ENCODE measurements at places on chromosomes 2 and 18.

DNA sequence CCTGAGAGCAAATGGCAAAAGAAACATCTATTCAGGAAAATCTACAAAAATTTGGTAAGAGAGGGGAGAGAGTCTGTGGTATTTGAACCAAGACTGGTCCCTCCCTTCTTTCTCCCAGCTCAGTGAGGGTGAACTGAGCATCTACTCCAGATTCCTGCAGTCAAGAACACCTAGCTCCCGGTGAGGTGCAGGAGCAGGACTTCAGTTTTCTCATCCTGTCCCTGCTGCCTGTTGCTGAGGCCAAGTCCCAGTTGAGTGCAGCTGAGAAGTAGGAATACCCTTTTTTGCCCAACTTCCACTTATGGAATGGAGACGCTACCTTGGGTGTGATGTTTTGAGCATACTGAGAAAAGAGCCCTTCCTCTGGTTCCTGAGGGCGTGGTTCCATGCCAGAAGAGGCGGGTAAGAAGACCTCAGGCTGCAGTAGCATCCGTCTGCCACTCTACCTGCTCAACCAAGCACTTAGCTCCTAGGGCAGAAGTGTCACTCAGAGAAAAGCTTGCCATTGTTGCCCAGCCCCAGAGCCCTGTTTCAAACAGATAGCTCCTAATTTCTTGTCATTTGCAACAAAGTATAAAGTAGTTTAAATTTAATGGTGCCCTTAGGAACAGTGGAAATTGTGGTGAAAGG lies 112.9 kb downstream of the SOS1 start:
- DNase-seq, result no peak

GRCh38 chr2:161596148-161596547 lies 28.1 kb upstream of the SLC4A10 start:
- no peak for DNase-seq

- DNase-seq, result no peak
These were observed 79.9 kb upstream of the FAM237A start for GRCh38 chr2:206562375-206562774.

GRCh38 chr18:532018-532417 lies 31.5 kb upstream of the COLEC12 start:
- no peak for DNase-seq

DNA sequence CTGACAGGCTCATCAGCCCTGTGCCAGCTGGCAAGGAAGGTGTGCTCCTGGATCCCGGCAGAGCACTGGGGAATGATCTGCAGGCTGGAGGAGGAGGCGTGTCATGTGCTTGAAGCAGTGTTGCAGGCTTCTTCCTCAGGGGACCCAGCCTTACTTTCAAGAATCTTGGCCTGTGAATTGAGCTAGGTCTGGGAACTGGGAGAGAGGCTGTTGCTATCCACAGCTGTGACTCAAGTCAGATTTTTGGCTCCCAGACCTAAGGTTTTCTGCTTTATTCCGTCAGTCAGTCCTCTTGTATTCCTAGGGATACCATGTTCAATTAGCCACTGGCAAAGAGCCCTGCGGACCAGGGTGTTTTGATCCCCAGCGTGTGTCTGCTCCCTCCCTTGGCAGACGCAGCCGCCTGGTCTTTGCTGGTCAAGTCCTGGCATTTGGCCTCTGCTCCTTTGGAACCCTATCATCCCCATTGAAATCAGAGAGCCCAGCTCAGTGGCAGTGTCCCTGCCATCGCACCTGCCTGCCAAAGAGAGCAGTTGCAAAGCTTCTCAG lies 32.4 kb downstream of the ASB1 start:
- peak; percentile 86 for DNase-seq

GRCh38 chr2:32485399-32485798 lies 128.6 kb downstream of the BIRC6 start:
- peak; percentile 5 for DNase-seq

DNA sequence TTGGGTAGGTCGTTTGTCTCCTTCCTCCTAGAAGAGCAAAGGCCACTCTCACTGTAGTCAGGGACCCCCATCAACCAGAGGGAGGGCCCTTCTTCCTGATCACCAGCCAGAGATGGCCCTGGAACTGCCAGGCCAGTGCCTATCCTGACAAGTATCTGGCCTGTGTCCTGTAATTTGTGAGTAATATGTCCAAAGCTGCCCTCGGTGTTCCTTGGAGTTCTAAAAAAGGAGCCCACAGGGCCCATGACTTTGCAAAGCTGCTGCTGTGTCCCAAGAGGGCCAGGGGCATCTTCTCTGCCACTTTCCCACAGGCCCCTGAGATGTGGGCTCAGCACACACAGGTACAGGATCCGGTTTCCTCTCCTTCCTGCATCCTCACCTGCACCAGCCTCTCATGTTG lies 212.4 kb downstream of the SEPTIN10 start:
- no peak for DNase-seq

- DNase-seq, result peak; percentile 45
These were observed 70.0 kb downstream of the SLC25A12 start for GRCh38 chr2:171824086-171824485.

GRCh38 chr2:45194596-45194995 lies 185.3 kb upstream of the SIX2 start:
- DNase-seq, result no peak

- DNase-seq, result no peak
These were observed 29.7 kb downstream of the ZC3H6 start for GRCh38 chr2:112305132-112305531.

DNA sequence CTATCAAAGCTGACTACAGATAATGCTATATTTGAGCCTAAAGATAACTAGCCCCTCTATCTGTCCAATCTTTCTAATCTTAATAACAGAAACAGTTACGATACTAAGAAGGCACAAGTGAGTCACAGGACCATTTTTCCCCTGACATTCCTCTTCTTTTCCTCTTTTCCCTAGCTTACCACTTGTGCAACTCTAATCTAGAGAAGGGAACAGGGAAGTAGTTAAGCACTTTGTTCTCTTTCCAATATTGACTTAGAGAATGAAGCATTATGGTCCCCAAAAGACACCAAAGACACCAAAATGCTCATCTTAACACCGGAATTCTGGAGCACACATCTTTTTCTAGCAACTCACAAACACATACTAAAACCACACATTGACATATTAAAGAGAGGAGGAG lies 1.8 kb downstream of the PDE11A start:
- DNase-seq, result peak; percentile 27

DNA sequence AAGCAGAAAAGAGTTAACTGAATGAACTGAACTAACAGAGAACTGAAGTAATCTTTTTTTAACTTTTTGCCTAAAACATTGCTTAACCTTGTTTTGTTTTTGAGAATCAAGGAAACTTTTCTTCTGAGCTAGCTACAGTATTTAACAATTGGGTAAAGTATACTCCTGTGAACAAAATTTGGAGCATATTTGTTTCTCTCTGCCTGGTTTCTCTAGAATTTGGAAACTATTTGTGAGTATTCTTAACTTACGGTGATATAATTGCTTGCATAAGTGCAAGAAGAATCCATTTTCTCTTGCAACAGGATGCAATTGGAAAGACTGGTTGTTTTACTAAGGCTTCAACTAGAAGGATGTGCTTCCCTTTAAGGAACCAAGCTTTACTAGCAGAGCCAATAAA lies 65.9 kb upstream of the FAM98A start:
- DNase-seq, result no peak

DNA sequence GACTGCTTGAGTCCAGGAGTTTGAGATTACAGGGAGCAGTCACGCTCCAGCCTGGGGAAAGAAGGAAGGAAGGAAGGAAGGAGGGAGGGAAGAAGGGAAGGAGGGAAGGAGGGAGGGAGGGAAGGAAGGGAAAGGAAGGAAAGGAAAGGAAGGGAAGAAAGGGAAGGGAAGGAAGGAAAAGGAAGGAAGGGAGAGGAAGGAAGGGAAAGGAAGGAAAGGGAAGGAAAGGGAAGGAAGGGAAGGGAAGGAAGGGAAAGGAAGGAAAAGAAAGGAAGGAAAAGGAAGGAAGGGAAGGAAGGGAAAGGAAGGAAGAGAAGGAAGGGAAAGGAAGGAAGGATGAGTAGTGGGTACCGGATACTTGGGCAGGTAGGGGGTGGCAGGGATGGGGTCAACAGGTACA lies 32.3 kb downstream of the GPR155 start:
- DNase-seq, result no peak

DNA sequence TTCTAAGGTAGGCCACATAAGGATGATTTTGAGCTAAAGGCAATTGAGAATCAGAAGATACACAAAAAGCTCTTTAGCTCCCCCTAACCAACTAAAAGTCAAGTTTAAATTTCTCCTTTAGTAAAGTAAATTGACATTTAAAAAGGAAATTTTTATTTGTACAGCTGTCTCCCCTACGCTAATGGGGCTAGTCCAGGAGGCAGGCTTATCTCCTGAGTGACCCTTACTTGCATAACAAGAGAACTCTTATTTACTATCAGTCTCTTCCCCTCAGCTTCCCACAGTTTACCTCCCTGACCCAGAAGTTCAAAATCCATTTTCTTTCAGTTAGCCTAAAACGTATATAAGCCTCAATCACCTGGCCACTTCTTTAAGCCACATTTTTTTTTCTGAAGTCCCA lies 1002.8 kb upstream of the NRXN1 start:
- no peak for DNase-seq

GRCh38 chr2:130354139-130354428 lies 1.8 kb upstream of the PTPN18 start:
- DNase-seq, result no peak

DNA sequence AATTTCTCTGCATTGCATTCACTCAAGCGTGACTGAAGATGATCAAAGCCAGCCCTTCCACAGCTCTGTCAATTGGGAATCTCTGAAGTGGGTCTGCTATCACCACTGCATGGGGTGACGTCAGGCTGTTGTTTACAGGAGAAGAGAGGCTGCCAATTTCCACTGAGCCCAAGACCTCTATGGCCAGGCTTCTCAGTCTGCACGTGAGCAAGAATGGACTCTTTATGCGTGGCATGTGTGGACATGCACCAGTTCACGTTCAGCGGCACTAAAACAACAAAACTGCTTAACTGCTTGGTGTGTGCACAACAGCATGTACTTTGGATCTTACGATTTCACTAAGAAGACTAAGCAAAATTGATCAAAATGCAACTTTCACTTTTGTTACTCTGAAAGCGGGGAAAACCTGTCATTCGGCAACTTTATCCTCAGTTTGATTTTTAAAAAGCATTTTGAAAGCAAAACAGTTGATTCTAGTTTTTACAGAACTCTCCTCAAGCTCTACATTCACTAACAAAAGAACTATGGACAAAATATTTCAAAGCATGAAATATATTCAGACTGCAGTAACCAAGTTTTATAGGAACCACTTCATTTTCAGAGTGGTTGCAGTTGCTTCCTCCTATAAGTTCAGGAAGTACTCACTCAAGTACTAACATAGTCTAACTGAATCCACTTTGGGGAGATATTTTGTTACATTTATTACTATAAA lies 77.0 kb upstream of the SERTAD2 start:
- DNase-seq, result peak; percentile 58

- no peak for DNase-seq
These were observed 17.2 kb upstream of the MAL start for GRCh38 chr2:95008306-95008705.

DNA sequence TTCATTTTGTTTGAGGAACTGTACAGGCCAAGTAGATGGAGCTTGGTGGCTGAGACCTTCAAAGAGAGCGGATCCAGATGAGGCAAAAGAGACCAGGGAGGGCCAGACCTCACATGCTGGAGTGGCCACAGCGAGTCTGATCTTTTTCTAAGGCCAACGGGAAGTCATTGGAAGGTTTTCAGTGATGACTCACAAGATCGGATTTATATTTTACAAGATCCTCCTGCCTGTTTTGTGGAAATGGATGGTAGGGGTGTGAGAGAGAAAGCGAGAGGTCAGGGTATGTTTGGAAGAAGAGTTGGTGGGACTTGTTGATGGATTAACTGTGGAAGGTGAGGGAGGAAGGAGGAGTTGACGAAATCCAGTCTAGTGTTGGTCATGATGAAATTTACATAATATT lies 44.6 kb upstream of the TUBA3D start:
- DNase-seq, result no peak

DNA sequence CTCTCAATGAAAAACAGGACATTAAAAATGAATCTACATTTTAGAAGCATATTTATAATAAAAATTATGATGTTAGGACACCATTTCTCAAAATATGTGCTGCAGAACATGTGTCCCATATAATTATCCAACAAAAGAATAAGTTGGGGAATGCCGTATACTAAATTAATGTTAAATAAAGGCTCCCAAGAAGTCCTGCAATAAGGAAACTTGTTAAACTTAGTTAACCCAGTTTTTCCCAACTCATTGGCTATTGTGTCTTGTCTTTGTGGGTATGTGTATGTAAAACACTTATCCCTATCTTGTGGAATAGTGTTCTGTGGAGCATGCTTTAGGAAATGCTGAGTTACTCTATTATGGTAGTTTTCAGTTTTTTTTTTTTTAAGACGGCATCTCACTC lies 25.6 kb upstream of the GTF2A1L start:
- no peak for DNase-seq

DNA sequence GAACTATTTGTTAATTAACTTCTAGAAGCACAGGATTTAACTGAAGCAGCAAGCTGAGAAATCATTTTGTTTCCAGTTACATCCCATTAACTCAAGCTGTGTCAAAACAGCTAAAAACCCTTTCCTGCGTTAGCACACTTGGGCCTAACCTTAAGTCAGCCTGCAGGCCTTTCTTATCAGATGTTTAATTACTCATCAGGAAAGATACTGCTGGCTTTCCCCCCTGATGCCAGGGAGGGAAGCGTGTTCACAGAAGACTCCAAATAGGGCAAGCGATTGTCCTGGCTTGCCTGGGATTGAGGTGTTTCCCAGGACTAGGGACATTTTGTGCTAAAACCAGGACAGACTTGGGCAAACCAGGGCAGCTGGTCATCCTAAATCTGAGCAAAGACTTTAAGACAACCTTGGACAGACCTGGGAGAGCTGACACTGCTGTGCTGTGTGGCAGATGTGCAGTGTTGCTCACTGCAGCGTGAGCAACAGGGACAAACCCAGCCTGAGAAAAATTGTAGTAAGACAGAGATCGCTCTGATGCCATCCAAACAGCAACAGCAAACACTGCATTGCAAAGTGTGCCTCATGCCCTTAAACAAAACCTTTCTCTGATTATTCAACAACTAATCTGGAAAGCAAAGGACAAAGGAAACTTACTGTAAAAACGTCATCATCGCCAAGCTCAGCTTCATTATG lies 100.9 kb downstream of the SPRED2 start:
- no peak for DNase-seq

DNA sequence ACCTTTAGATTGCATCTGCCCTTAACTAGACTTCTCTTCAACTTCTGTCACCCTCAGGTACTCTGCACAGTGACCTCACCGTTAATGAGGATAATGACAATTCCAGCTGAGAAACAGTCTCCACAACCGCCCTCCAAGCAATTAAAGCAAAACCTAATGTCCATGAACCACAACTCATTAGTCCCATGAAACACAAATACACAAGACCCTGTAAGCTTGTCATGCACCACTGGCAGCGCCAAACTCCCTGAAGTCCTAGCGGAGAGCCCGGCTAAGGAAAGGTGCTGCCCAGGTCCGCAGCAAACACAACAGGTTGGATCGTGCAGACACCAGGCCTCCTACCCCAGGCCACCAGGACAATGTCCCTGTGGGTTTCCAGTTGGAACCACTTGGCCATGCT lies 7.4 kb downstream of the SMAD7 start:
- DNase-seq, result no peak

- DNase-seq, result peak; percentile 76
These were observed 27.8 kb upstream of the GAREM2 start for GRCh38 chr2:26144953-26145680.
